ENCODE measurements at places on chromosomes 12 and 14.

- no peak for DNase-seq
These were observed 20.7 kb downstream of the SLC7A8 start for GRCh38 chr14:23162800-23163199.

- DNase-seq = no peak
These were observed 17.4 kb downstream of the LRP6 start for GRCh38 chr12:12249216-12250050.

DNA sequence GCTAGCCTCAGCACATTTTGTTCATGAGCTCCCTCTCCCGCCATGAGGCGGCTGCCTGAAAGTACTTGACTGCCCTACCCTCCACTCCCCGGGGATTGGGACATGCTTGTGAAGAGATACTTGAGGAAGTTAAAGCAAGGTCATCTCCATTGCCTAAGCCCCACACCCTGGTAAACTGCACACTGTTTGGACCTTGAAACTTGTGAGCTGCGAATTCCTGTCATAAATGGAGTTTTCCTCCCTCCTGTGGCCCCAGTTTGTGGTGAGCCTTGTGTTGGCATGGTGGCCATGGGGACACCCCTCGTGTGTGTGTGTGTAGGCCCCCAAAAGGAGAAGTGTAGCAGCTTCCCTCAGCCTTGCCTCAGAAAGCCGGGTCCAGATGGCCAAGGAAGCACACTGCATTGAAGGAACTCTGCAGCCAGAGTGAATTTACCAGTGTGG, 395.5 kb downstream of the ZFP36L1 start:
- peak; percentile 69 for DNase-seq

GRCh38 chr12:48423171-48423570, 49.2 kb upstream of the ANP32D start:
- no peak for DNase-seq
